ENCODE measurements at places on chromosomes 5 and 9.

- H3K4me1 ChIP-seq = peaks cover 41% of the 10 kb centered on the region
- peak; percentile 12 for DNase-seq
- H3K27me3 ChIP-seq = peaks cover 70% of the 10 kb centered on the region
- H3K36me3 ChIP-seq = no peaks in the 10 kb centered on the region
These were observed 3.3 kb upstream of the CDC20B start for GRCh38 chr5:55176176-55176818.

- DNase-seq = no peak
- peaks cover 70% of the 10 kb centered on the region for H3K27me3 ChIP-seq
- no peak overlapping the region for H3K4me3 ChIP-seq
- peaks cover 7% of the 10 kb centered on the region for H3K36me3 ChIP-seq
- peaks cover 6% of the 10 kb centered on the region for H3K4me1 ChIP-seq
- no peak overlapping the region for H3K27ac ChIP-seq
These were observed 30.9 kb upstream of the CEP72 start for GRCh38 chr5:581266-581665.

- H3K27me3 ChIP-seq = peaks cover 47% of the 10 kb centered on the region
- no peak overlapping the region for H3K4me3 ChIP-seq
- peaks cover 3% of the 10 kb centered on the region for H3K4me1 ChIP-seq
- DNase-seq = no peak
- peaks cover 15% of the 10 kb centered on the region for H3K36me3 ChIP-seq
These were observed 571 bp upstream of the MARCHF11 start for GRCh38 chr5:16179936-16180788.

GRCh38 chr9:114375386-114376175, 12.2 kb downstream of the AKNA start:
- peak overlapping the region; percentile 96 for H3K27ac ChIP-seq
- peaks cover 25% of the 10 kb centered on the region for H3K36me3 ChIP-seq
- H3K4me1 ChIP-seq = peaks cover 84% of the 10 kb centered on the region

GRCh38 chr9:224582-225520, 10.2 kb downstream of the DOCK8 start:
- peaks cover 7% of the 10 kb centered on the region for H3K36me3 ChIP-seq
- H3K4me1 ChIP-seq = peaks cover 39% of the 10 kb centered on the region
- DNase-seq = no peak
- peak overlapping the region; percentile 1 for H3K27ac ChIP-seq

DNA sequence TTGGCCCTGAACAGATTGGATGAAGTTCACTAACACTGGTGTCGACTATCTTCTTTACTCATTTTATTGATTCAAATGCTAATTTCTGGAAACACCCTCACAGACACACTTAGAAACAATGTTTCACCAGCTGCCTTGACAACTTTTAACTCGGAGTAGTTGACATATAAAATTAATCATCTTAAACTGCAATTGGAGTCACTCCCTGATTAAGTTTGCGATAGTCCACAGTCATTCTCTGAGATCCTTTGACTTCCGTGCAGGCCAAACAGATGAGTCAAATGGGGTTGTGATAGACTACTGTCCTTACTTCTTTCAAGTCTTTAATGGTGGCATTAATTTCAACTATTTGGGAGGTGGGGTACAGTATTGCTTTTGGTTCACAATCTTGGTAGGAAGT, 114.4 kb upstream of the PCSK1 start:
- no peak overlapping the region for H3K27ac ChIP-seq
- H3K36me3 ChIP-seq = no peaks in the 10 kb centered on the region
- no peak for DNase-seq
- no peak overlapping the region for H3K4me3 ChIP-seq

GRCh38 chr9:100466829-100467221, 6.1 kb upstream of the TMEFF1 start:
- DNase-seq = no peak
- peaks cover 11% of the 10 kb centered on the region for H3K27me3 ChIP-seq
- no peaks in the 10 kb centered on the region for H3K36me3 ChIP-seq
- no peak overlapping the region for H3K4me3 ChIP-seq
- no peaks in the 10 kb centered on the region for H3K4me1 ChIP-seq

DNA sequence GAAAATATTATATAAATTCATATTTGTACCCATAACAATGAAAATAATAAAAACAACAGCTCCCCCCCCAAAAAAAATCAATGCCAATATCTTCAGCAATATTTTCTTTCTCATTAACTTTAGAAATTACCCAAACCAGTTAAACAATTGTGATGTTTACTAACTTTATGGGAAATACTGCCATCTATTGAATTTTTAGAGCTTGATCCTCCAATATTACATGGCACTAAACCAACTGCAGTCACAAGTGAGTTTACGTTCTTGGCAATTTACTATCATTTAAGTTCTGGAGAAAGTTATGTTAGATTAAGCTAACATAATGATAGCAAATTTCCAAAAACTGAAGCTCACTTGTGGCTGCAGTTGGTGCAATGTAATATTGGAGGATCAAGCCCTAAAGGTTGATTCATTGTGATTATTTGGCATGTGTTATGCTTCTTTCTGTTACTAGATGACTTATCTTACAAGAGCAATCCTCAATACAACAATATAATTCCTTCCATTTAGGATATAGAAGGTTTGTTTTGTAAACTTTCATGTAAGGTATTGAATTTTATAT, 379.5 kb downstream of the CDH18 start:
- no peaks in the 10 kb centered on the region for H3K4me1 ChIP-seq
- no peaks in the 10 kb centered on the region for H3K27me3 ChIP-seq
- no peak for DNase-seq
- H3K4me3 ChIP-seq = no peak overlapping the region

DNA sequence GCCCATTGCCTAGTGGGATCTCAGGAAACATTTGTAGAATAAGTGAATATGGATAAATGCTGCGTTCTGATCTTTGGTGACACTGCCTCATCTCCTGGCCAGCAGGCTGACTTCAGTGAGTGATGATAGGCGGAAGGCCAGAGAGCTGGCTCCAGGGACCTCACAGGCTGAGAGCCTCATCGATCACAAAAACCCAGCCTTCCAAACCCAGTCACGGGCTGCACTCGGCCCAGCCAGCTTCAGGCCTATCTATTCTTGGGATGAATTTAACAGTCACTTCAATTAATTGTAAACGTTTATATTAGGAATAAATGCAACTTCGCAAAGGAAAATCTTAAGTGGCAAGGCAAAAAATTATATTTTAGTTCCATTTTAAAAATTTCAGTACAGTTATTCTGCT, 201.6 kb downstream of the IRX2 start:
- H3K27ac ChIP-seq = no peak overlapping the region
- H3K4me3 ChIP-seq = no peak overlapping the region
- no peak for DNase-seq
- H3K27me3 ChIP-seq = no peaks in the 10 kb centered on the region
- H3K36me3 ChIP-seq = peaks cover 15% of the 10 kb centered on the region
- H3K4me1 ChIP-seq = no peaks in the 10 kb centered on the region

DNA sequence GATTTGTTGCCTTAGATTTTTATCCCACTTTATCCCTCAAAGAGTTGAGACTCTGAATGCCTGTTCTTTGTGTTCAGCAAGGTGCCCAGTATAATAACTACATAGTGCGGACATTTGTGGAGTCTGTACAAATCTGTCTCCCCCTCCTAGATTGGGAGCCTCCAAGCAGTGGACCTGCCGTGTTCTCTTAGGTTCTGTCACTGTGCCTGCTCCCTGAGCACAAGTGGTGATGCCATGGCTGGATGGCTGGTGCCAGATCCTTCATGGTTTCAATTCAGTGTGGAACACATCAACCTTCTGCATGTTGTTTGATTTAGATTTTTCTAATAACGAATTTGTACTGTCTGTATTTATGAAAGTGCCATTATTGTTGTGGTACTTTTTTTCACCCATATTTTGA, 292.9 kb downstream of the CD180 start:
- peaks cover 3% of the 10 kb centered on the region for H3K27me3 ChIP-seq
- H3K4me1 ChIP-seq = no peaks in the 10 kb centered on the region
- peak overlapping the region; percentile 45 for H3K27ac ChIP-seq
- no peak for DNase-seq
